ENCODE measurements at places on chromosomes 1 and 21.
A peak's percentile ranks its signal among the peaks of the same experiment; 100 is the strongest.

GRCh38 chr1:183361081-183361480, 57.1 kb downstream of the NMNAT2 start:
- no peak for DNase-seq

GRCh38 chr1:18868801-18869424, 9.5 kb upstream of the TAS1R2 start:
- DNase-seq = no peak

DNA sequence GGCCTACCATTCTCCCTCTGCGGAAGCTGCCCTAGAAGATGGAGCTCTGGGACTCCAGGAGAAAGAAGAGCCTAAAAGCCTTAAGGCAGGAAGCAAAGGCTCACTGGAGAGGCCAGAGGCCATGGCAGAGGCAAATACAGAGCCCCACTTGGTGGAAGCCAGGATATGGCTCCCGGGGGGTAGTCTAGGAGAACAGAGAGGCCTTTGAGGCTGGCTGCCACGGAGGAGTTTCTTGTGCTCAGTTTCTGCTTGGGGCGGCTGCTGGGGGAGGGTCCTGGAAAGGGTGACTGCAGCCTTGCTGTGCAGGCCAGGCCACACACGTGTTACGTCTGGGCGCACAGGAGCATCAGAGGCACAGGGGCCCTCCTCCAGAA, 5.4 kb downstream of the CC2D1B start:
- no peak for DNase-seq

- DNase-seq = no peak
Measured at GRCh38 chr1:203592730-203593129, 33.9 kb upstream of the ATP2B4 start.

DNA sequence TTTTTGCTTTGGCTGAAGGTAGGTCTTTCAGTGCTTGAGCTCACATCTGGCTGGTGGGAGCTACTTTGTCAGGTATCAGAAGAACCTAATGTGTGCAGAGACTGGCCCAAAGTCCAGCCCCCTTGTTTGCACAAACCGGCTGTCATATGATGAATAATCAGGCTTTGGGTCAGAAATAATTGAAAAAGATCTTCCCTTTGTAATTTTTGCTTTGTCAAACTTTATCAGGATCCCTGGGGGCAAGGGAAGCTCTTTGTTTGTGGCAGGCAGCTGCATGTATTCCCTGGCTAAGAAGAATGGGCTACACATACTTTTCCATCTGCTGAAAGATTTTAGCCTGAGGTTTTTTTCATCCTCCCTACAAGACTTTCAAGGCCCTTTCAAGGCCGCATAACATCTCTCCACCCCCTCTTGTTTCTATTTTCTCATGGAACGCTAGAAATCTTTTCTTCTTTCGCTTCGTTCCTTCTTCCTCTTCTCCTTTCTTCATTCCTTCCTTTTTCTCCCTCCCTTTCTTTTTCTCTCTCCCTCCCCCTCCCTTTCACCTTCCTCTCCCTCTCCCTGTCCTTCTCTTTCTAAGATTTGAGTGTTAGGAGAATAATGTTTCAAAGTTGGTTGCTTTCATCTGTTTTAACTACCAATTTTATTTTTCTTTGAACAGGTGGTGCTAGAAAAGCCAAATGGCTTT, 25.5 kb downstream of the TUFT1 start:
- DNase-seq = no peak

- no peak for DNase-seq
Measured at GRCh38 chr1:174953285-174954072, 46.3 kb upstream of the CACYBP start.

GRCh38 chr1:48030696-48031365, 33.6 kb upstream of the TRABD2B start:
- no peak for DNase-seq

DNA sequence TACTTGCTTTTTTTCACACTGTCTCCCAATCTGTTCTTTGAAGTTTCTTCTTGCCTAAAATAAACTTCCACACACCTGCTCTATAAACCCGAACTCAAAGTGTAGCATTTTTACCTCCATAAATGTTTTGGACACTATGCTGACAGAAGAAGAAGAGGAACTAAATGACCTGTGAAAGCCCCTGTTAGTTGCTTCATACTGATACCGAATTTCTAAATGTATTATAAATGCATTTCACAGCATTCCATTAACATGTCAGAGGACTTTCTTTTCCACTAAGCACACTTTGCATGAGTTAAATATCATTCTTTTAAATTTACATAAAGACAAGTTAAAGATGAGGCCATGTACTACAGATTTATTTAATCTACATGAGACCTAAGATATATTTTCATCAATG, 281.0 kb downstream of the SMYD3 start:
- no peak for DNase-seq

DNA sequence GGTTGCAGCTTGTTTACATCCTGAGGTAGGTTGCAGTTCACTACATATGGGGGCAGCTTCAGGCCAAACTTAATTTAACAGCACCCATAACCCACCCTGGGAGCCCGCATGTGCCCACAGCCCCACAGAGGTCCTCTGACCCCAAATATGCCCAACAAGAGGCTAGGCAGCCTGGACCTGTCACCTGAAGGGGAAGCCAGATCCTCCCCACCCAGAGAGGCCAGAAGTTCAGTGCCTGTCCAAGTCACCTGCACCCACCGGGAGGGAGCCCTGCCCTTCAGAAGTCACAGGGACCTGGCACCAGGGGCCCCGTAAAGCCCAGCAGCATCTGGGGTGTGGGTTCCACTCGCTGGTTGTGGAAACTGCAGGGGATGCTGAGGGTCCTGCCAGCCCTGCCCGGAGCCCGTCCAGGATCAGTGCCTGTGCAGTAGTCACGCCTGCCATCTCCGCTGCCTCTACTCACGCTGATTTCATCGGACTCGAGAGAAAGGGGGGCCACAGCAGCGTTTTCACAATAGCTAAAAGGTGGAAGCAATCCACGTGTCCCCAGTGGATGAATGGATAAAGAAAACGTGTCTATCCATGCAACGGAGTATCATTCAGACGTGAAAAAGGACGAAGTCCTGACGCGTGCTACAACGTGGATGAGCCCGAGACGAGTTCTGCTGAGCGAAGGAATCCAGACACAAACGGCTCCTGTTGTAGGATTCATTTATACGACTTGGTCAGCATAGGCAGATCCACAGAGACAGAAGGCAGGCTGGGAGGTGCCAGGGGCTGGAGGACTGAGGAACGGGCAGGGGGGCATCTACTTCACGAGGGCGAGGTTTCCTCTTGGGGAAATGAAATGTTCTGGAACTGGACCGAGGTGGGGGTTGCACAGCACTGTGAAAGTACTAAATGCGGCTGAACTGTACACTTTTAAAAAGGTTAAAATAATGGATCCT, 33.9 kb upstream of the COL6A2 start:
- DNase-seq = no peak

GRCh38 chr1:174726167-174726879, 273.4 kb upstream of the CACYBP start:
- peak; percentile 61 for DNase-seq

DNA sequence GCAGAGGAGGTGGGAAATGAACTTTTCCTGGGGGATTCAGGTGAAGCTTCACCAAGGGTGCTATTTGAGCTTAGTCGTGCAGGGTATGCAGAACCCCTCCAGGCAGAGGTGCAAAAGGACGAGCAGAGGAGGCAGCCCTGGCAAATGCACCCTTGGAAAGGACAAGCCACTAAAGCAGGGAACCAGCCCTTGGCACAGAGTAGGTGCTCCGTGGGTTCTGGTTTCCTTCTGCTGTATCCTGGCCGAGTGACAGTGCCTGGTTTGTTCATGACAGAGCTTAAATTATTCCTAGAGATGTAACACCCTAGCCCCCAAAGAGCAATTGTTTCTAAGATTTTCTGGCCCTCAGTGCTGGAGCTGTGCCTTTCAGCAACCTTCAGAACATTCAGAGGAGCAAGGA, 73.4 kb upstream of the SYT6 start:
- no peak for DNase-seq

- no peak for DNase-seq
Measured at GRCh38 chr1:58702261-58703141, 2.6 kb upstream of the MYSM1 start.

GRCh38 chr1:67977756-67978155, 72.7 kb downstream of the DIRAS3 start:
- DNase-seq = no peak

- no peak for DNase-seq
Measured at GRCh38 chr1:167344112-167344511, 123.4 kb downstream of the POU2F1 start.

- peak; percentile 14 for DNase-seq
Measured at GRCh38 chr1:47709872-47710231, 272.0 kb downstream of the FOXD2 start.

Data from hippocampal formation (tissue), 2 donors.